Caco-2 (cell line): ENCODE measurements at places on chromosomes 13 and 19. TPM values are rescaled to one million over a fixed set of nuclear protein-coding genes. Genes with fewer than 3 reads are reported as not detected.

DNA sequence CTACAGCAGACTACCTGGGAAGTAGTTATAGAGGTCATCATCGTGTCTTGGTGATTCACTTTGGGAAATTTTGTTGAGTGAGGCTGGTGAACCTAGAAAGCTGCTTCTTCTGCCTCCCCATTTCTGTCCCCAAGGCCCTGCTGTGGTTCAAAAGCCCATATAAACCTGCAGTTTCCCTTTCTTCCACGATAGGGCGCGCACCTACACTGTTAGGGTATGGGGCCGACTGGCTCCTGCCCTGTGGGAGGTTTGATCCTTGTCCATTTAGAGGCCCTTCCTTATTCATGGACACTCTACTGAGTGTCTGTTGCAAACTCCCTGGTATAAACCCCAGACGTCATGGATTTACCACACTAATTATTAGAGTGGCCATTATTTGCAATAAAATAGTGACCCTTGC is 191.8 kb downstream of the GGACT start:
- H3K27ac ChIP-seq, result no peak overlapping the region
- no peaks in the 10 kb centered on the region for H3K36me3 ChIP-seq
- no peak overlapping the region for H3K4me3 ChIP-seq
- DNase-seq, result no peak

GRCh38 chr19:44050740-44051649 is 841 bp upstream of the ZNF223 start:
- no peaks in the 10 kb centered on the region for H3K27me3 ChIP-seq
- DNase-seq, result peak; percentile 78
- H3K4me1 ChIP-seq, result peaks cover 7% of the 10 kb centered on the region
- H3K36me3 ChIP-seq, result peaks cover 4% of the 10 kb centered on the region; the same call in 1 of the 2 replicates
- peak overlapping the region; percentile 69 for H3K4me3 ChIP-seq
- H3K27ac ChIP-seq, result peak overlapping the region; percentile 85

DNA sequence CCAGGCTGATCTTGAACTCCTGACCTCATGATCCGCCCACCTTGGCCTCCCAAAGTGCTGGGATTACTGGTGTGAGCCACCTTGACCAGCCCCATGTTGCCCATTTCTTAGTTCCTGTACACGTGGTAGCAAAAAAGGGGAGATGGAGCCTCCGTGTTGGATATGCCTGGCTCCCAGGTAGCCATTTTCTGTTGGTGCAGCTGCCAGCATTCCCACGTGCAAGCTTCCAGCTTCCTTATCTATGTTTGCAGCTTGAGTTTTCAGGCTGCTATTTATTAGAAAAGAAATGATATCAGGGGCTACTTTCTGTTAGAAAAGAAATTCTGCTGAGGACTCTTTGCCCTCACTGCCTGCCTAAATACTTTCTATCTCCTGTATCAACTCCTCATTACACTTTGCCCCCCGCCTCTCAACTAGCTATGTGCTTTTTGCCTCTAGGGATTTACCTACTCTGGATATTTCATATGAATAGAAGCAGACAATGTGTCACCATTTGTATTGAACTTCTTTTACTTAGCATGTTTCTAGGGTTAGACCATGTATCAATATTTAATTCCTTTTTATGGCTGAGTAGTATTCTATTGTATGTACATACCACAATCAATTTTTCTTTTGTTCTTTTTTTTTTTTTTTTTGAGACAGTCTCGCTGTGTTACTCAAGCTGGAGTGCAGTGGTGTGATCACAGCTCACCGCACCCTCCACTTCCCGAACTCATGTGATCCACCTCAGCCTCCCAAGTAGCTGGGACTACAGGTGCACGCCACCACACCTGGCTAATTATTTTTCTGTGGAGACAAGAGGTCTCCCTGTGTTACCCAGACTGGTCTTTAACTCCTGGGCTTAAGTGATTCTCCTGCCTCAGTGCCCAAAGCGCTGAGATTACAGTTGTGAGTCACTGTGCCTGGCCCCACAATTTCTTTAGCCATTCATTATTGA is 3.4 kb upstream of the TMED1 start:
- H3K27me3 ChIP-seq, result no peaks in the 10 kb centered on the region
- no peak overlapping the region for H3K4me3 ChIP-seq
- H3K4me1 ChIP-seq, result peaks cover 9% of the 10 kb centered on the region; the same call in 1 of the 2 replicates
- DNase-seq, result no peak
- H3K36me3 ChIP-seq, result no peaks in the 10 kb centered on the region

DNA sequence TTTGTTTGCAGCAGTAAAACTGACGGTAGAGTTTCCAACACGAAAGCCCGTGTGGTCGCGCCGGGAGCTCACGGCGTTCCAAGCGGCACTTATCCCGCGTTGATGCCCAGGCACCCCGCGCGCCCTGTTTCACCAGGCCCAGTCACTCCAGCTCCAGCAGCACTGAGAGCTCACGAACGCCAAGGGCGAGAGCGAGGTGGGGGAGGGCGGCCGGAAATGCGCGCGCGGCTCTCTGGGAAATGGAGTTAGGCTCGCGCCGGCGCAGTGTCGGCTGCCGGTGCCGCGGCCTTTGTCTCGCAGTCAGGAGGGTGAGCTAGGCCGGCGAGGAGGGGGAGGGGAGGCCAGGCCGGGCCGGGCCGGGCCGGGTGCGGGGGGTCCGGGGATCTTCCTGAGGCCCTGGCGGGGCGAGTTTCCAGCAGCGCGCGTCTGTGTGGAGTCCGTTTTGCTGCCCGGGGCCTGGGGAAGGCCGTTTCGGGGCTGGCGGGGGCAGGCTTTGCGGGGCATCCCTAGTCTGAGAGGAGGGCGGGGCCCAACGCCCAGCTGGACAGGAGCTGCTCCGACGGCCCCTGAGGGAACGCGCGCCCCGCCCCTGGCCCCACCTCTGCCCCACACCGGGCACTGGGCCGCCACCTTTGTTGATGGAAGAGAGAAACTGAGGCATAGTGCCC is at the start of gene ZNF135:
Gene ZNF135 (plus strand): TSS at position 280 of the 668 bp plus-strand sequence. CDS start 721 bp downstream, outside the sequence.
- no peaks in the 10 kb centered on the region for H3K4me1 ChIP-seq
- H3K36me3 ChIP-seq, result no peaks in the 10 kb centered on the region
- no peak within 1 kb of the TSS for H3K4me3 ChIP-seq
- H3K27me3 ChIP-seq, result no peaks in the 10 kb centered on the region

PGLYRP1 gene
- not detected in 2 replicates for total RNA-seq

- no peak for DNase-seq
- no peaks in the 10 kb centered on the region for H3K27me3 ChIP-seq
- H3K27ac ChIP-seq, result no peak overlapping the region
- no peak overlapping the region for H3K4me3 ChIP-seq
- no peaks in the 10 kb centered on the region for H3K4me1 ChIP-seq
Measured at GRCh38 chr19:7272856-7273578, 21.2 kb downstream of the INSR start.

DNA sequence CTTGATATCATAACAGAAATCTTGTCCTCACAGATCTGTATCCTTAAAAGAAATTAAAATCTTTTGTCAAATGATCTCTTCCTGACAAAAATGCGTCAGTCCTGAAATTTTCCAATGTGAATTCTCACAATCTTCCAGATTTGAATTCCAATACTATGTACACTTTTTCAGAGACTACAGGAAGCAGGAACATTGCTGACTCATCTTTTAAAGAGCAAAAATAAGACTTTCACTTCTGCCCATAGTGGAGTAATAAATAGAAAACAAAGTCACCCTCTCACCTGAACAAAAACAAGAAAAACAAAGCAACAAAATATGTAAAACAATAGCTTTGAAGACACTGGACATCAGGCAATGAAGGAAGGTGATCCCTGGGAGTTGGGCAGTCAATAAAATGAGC is 167.0 kb upstream of the IPO5 start:
- no peak for DNase-seq
- H3K27ac ChIP-seq, result no peak overlapping the region
- H3K36me3 ChIP-seq, result no peaks in the 10 kb centered on the region
- H3K4me1 ChIP-seq, result no peaks in the 10 kb centered on the region

- H3K36me3 ChIP-seq, result no peaks in the 10 kb centered on the region
- peaks cover 5% of the 10 kb centered on the region; the same call in 1 of the 2 replicates for H3K4me1 ChIP-seq
- no peak overlapping the region for H3K27ac ChIP-seq
Measured at GRCh38 chr19:2636897-2637683, 65.4 kb downstream of the GNG7 start.

APOC4 gene
- not detected in 2 replicates for total RNA-seq

DNA sequence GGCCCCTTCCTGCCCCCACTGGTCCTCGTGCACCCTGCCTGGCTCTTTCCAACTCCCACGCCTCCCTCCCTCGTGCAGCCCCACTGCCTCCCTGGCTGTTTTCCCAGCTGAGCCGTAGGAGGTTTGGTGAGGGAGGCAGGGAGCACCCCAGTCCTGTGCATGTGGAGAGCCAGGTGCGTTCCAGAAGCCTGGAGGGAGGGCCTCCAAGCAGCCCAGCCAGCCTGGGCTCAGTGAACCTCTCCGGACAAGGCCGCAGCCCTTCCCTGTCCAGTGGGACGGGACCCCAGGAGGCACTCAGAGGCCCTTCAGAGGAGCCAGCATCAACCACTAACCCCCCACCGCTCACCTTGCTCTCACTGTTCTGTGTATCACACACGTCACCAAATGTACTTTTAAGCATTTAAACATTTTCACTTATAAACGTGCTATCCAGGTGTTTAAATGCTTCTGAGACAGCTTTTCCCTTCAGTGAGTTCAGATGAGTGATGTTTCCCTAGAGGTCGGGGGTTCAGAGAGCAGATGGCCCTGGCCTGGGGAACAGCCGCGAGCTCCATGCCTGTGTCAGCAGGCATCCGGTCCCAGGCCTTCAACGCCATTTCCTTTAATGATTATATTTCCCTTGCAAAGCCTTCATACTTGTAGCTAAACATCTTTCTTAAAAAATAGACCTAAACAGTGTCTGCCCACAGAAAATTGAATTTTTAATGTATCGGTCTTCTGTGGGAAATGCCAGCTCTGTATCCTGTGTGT is 122.6 kb downstream of the ATP11A start:
- H3K4me3 ChIP-seq, result no peak overlapping the region
- H3K27me3 ChIP-seq, result no peaks in the 10 kb centered on the region
- no peak overlapping the region for H3K27ac ChIP-seq
- no peaks in the 10 kb centered on the region for H3K4me1 ChIP-seq
- H3K36me3 ChIP-seq, result peaks cover 12% of the 10 kb centered on the region
- no peak for DNase-seq

DNA sequence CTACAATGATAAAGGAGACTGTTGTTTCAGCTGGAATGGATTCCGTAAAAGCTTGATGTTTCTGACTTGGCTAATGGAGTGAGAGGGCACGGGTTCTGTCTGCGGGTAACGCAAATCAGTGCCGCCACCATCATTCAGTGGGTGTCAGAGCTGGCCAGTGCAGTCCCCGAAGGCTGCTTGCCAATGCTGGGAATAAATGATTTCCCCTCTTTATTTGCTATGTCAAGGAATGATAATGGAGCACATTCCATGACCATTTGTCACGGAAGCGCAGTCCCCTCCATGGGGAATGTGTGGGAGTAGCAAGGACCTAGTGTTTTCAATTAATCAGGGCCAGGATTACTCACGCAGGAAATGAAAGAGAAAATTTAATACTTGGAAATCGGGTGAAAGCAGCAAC is 899.3 kb downstream of the UQCRFS1 start:
- H3K27ac ChIP-seq, result no peak overlapping the region
- no peak for DNase-seq
- no peaks in the 10 kb centered on the region for H3K27me3 ChIP-seq
- H3K36me3 ChIP-seq, result no peaks in the 10 kb centered on the region

EGLN2 gene
- 135 and 144 TPM in 2 replicates for total RNA-seq

GRCh38 chr13:93932901-93933300 is 546.6 kb downstream of the DCT start:
- no peaks in the 10 kb centered on the region for H3K27me3 ChIP-seq
- H3K27ac ChIP-seq, result no peak overlapping the region
- no peak for DNase-seq
- no peak overlapping the region for H3K4me3 ChIP-seq
- H3K36me3 ChIP-seq, result no peaks in the 10 kb centered on the region
- no peaks in the 10 kb centered on the region for H3K4me1 ChIP-seq

DNA sequence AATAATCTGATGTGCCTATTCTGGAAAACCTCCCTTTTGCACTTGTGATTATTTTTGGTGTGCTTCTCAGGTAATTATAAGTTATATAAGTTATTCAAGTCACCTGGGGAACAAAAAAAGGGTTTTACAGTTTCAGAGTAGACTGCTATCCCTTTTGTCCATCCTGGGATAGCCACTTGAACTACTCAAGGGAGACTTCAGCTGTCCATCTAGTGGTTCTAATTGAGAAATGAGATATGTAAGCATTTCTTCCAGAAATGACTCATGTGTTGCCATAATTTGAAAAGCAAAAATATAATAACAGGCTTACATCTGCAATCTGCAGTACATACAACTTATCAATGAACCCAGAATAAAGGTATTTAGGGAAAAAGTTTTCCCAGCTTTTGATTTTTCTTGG is 20.4 kb downstream of the UBL3 start:
- no peak overlapping the region for H3K27ac ChIP-seq
- no peak for DNase-seq
- no peaks in the 10 kb centered on the region for H3K36me3 ChIP-seq
- H3K4me1 ChIP-seq, result peaks cover 20% of the 10 kb centered on the region

DNA sequence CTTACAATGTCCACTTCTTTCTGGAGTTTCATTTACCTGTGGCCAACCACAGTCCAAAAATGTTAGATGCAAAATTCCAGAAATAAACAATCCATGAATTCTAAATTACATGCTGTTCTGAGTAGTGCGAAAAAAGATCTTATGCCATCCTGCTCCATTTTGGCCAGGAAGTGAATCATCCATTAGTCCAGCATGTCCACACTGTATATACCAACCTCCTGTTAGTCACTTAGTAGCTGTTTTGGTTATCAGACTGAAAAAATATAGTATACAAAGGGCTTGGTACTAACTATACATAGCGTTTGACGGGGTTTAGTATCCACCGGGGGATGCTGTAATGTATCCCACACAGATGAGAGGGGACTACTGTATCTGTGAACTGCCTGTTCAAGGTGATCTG is 618.0 kb upstream of the ARGLU1 start:
- no peaks in the 10 kb centered on the region for H3K36me3 ChIP-seq
- no peak overlapping the region for H3K4me3 ChIP-seq
- H3K4me1 ChIP-seq, result peaks cover 3% of the 10 kb centered on the region; the same call in 1 of the 2 replicates
- H3K27ac ChIP-seq, result no peak overlapping the region
- no peaks in the 10 kb centered on the region for H3K27me3 ChIP-seq
- no peak for DNase-seq

ZNF534 gene
- total RNA-seq, result not detected in 2 replicates

- H3K36me3 ChIP-seq, result no peaks in the 10 kb centered on the region
- peak overlapping the region; percentile 24 for H3K27ac ChIP-seq
- no peak for DNase-seq
- H3K4me1 ChIP-seq, result peaks cover 18% of the 10 kb centered on the region
- no peaks in the 10 kb centered on the region for H3K27me3 ChIP-seq
- no peak overlapping the region for H3K4me3 ChIP-seq
Measured at GRCh38 chr13:50406831-50407230, 391.6 kb downstream of the KCNRG start.

DNA sequence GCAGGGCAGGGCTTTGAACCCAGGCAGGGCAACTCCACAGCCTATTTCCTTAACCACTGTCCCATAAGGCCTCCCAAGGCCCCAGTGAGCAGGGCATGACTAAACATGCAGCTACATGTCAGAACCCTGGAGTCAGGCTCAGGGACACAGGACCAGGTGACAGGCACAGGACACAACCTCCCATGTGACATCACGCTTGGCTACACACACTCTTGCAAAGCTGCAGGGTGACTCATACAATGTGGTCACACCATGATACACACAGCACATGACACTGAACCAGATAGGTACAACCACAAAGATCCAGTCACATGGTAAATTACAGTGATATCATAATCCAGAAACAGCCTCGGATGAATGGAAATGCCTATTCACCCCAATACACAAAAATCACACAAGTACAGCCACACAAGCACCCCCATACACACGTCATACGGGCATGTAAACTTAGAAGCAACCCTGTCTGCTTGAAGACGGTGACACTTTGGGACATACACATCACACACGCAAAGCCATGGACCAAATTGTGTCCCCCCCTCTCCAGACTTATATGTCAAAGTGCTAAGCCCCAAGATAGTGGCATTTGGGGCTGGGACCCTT is 14.5 kb downstream of the KLK4 start:
- H3K4me3 ChIP-seq, result no peak overlapping the region
- DNase-seq, result no peak
- H3K4me1 ChIP-seq, result no peaks in the 10 kb centered on the region
- H3K27me3 ChIP-seq, result no peaks in the 10 kb centered on the region
- H3K36me3 ChIP-seq, result no peaks in the 10 kb centered on the region
